ENCODE measurements at places on chromosomes 2 and 18.
A peak's percentile ranks its signal among the peaks of the same experiment; 100 is the strongest.

- no peak for DNase-seq
These were observed 213.4 kb upstream of the STK17B start for GRCh38 chr2:196384729-196385128.

GRCh38 chr2:223787358-223787757, 50.0 kb downstream of the AP1S3 start:
- no peak for DNase-seq

- DNase-seq, result no peak
These were observed 90.9 kb downstream of the RNF144A start for GRCh38 chr2:7007846-7008741.

DNA sequence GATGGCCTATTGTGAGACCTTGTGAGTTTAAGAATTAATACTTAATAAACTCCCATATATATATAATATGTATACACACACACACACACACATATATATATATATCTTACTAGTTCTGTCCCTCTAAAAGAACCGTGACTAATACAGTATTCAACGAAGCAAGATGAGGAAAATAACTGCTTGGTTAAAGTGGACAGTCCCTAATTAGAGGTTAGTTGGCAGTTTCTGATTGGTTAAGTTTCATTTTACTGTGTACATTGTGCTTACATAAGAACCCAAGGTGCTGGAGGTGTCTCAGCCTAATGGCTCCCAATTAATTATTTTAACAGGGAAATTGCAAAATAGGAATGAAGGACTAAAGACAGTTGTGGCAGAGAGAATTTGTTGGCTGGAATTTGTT, 132.1 kb downstream of the STRN start:
- DNase-seq, result no peak

DNA sequence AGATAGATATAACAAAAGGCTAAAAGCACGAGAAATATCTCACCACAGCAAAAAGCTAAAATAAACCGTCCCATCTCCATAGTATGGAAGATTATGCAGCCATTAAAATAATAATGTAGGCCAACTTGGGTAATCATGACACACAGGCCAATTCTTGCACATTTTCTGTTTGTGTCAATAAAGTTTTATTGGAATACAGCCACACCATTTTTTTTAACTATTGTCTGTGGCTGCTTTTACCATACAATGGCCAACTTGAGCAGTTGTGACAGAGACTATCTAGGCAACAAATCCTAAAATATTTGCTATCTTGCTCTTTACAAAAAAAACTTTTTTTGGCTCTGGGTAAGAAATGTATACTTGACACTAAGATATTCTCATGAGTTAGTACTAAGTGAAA, 212.5 kb downstream of the LRRTM4 start:
- DNase-seq, result no peak

- peak; percentile 55 for DNase-seq
These were observed 60.9 kb downstream of the LDLRAD4 start for GRCh38 chr18:13279181-13280069.

GRCh38 chr2:161839926-161840325, 215.7 kb downstream of the SLC4A10 start:
- DNase-seq, result no peak

- no peak for DNase-seq
These were observed 15.5 kb downstream of the PXDN start for GRCh38 chr2:1728821-1729220.

- DNase-seq, result no peak
These were observed 48.2 kb downstream of the ADI1 start for GRCh38 chr2:3470856-3471737.

DNA sequence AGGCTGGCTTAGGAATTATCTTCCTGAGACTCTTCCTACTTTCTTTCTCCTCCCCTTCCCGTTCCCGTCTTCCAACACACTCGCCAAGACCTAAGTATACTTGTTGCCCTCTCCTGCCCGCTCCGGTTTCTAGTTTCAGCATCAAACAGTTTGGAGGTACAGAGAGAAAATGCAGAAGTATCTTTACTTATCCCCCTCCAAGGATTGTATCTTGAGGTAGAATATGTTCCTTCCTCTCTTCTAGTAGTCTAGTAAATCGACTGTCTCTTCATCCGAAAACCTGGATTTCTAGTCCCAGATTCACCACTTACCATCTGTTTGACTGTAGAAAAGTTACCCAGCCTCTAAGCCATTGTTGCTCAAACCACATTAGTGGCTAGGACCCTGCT, 755 bp downstream of the EIF4E2 start:
- DNase-seq, result no peak

- no peak for DNase-seq
These were observed 175.2 kb downstream of the NYAP2 start for GRCh38 chr2:225574582-225575138.

DNA sequence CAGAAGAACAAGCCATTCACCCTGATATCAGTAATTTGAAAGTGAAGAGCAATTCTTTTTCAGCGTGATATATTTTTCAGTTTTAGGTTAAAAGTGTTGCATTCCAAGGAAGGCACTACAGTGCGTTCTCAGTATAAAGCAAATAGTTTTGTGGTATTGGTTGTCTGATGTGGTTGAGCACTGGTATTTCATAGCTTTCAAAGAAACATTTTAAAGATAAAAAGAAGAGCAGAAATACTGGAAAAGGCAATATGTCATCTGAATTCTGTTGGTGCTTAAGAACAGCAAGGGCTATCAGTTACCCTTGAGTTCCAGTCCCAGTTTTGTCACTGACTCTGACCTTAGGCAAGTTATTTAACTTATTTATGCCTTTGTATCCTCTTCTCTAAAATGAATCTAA, 191.6 kb downstream of the BABAM2 start:
- DNase-seq, result no peak

GRCh38 chr18:46946656-46947282, 29.4 kb downstream of the KATNAL2 start:
- peak; percentile 9 for DNase-seq

DNA sequence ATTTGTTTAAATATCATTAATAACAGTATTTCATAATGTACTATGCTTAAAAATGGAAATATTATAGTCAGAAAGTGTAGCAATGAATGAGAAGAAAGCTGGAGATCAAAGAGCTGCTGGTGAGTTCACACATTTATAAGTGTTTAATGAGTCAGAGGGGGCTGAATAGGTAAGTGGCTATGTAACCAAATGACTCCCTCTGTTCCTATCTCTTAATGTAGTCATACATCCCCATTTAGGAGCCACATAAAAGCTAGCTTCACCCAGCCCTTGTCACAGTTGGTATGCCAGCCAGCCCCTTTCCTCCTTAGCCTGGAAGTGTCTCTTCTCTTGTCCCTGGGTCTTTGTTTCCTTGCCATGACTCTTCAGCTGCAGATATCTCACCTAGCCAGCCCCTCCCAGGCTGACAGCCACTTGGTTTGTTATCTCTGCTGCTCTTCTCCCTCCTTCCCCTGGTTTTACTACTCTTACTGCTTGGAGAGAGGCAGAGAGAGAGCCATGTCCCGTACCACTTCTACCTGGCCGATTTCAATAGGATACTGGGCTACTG, 438.6 kb upstream of the HNMT start:
- no peak for DNase-seq

- peak; percentile 3 for DNase-seq
These were observed 944 bp downstream of the RAB3GAP1 start for GRCh38 chr2:135052997-135053474.

GRCh38 chr2:146438246-146438645, 1406.6 kb upstream of the ACVR2A start:
- no peak for DNase-seq

DNA sequence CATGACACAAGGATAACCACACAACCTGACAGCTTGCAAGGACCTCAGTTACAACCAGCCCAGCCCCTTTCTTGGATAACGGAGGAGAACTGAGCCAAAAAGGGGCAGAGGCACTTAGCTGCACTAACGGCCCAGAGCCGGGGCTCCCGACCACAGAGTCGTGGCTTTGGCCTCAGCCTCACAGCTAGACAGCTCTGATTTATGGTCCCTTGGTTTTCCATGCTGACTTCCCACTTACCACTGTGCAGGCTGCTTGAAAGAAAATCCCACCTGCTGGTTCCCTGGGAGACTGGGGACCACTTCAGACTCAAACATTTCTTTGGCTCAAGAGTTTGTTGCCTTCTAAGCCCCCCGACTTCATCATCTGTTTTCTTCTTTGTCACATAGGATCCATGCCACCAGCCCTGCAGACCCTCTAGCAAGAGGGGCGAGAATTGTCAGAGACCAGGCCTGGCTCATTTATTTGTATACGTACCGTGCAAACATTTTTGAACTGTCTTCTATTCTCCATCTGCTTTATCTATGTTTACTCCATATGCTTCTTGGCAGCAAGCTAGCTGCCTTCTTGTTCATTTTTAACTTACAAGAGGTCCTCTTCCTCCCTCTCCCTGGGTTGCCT, 352.6 kb upstream of the MYT1L start:
- DNase-seq, result no peak

GRCh38 chr2:189300916-189301315, 121.4 kb upstream of the COL5A2 start:
- peak; percentile 13 for DNase-seq

GRCh38 chr2:112073875-112074274, 18.8 kb downstream of the TMEM87B start:
- no peak for DNase-seq

GRCh38 chr18:27778925-27779324, 398.0 kb downstream of the CDH2 start:
- DNase-seq, result no peak
